HEK293T (cell line): ENCODE measurements at places on chromosomes 5 and 9.

DNA sequence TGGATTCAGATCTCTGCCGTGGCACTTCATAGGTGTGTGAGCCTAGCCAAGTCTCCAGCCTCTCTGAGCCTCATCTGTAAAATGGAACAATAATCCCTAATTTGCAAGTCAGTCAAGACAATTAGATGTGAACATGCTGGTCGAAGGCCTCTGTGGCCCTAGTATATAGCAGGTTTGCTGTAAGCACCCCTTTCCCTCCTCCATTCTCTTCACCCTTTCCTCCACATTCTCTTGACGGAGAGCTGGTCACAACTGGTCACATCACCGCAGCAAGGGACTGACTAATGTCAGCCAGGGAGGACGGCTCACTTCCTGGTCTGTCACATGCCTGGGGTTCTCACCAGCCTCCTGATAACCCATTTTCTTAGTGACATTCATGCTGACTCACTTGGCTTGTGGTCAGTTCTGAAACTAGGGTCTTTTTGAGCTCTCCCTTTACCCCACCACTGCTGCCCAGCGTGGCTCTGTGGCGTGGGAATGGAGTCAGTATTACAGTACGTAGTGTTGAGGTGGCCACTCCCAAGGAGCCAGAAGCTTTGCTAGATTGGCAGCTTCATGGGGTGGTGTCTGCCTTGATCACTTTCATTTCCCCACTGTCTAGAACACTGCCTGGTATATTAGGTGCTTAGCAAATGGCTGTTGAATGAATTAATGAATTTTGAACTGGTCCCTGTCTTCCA is 47.8 kb downstream of the ERGIC1 start:
- DNase-seq = no peak

DNA sequence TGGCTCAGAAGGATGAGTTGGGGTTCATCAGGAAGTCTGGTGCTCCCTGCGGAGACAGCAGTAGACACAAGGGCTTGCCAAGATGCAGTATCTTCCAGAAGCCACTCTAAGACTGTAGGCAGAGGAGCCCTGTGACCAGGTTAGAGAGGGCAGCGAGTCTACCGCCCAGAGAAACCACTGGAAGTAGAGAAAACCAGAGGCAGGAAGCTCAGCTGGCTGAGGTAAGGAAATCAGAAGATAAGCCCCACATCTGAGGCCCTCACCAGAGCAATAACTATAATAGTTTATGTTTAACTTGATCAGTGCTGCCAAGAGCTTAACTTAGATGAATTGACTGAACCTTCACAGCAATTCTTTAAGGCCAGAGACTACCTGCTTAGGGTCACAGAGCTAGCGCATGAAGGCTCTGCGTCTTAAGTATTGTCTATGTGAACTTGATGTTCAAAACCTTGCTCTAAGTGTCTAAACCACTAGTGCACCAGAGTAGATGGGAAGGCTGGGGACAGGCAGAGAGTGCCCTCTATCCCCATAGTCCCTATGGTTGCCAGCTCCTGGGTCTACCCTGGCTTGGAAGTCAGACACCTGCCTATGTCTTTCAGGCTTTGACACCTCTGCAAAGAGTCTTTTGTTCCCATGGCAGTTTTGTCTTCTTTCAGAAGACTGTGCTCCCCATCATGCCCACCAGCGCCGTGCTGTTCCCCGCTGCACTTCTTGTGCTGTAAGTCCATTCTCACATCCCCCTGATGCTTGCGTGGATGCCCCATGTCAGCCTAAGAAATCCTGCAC is 228.2 kb upstream of the KLF4 start:
- no peak for DNase-seq

DNA sequence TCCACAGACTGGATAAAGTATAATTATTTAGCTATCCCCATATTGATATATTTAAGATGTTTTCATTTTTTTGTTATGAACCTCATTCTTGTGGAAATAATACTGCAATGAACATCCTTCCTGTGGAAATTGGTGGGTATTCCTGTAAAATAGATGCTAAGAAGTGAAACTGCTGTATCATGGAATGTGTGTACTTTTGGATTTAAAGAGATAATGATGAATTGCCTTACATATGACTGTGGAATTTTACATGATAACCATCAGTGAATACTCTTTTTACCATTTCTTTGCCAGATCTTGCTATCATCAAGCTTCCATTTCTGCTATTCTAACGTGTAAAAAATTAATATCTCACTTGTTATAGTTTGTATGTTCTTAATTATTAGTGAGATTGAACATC is 847.9 kb downstream of the EFNA5 start:
- DNase-seq = no peak

GRCh38 chr5:133751846-133752245 is 139.5 kb upstream of the FSTL4 start:
- DNase-seq = no peak

GRCh38 chr5:180154821-180155364 is 54.1 kb downstream of the RASGEF1C start:
- DNase-seq = no peak

DNA sequence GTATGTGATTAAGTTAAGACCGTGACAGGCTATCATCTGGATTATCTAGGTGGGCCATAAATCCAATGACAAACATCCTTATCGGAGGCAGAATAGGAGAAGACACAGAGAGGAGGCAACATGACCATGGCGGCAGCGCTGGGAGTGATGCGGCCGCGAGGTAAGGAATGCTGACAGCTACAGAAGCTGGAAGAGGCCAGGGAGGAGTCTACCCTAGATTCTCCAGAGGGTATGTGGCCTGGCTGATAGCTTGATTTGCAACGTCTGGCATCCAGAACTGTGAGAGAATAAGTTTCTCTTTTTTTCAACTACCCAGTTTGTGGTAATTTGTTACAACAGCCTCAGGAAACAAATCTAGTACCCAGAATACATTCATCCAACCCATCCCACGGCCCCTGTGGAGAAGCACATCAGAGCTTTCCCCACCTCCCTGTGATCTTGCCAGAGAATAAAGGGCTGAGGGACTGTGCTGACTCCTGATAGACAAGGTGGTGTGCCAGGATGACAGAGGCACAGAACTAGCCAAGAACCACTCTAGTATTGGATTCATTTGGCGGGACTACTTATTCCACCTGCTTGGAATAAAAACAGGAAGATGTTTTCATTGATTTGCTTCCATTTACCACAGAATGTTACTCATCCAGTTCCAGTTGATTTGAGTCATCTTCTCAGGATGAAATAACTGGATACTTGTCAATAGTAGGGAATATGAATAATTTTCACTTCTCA is 187.4 kb downstream of the MAN2A1 start:
- DNase-seq = no peak

GRCh38 chr9:4145482-4145881 is 154.4 kb downstream of the GLIS3 start:
- DNase-seq = no peak

DNA sequence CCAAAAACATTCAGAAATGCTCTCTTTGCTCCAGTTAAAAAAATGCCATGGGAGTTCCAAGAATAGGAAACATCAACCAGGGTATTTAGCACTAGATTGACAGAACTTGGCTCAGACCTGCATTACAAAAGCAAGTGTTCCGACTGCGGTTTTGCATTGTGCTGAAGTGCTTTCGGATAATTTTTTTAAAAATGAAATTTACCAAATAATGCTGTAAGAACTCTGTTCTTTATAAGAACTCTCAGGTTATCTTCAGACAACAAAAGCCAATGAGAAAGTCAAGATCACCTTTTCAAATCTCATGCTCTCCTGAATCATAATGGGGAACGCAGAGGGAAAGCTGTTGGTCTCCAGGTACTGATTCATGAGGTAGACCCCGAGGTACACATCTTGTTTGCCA is 483 bp upstream of the PLPP6 start:
- DNase-seq = no peak

DNA sequence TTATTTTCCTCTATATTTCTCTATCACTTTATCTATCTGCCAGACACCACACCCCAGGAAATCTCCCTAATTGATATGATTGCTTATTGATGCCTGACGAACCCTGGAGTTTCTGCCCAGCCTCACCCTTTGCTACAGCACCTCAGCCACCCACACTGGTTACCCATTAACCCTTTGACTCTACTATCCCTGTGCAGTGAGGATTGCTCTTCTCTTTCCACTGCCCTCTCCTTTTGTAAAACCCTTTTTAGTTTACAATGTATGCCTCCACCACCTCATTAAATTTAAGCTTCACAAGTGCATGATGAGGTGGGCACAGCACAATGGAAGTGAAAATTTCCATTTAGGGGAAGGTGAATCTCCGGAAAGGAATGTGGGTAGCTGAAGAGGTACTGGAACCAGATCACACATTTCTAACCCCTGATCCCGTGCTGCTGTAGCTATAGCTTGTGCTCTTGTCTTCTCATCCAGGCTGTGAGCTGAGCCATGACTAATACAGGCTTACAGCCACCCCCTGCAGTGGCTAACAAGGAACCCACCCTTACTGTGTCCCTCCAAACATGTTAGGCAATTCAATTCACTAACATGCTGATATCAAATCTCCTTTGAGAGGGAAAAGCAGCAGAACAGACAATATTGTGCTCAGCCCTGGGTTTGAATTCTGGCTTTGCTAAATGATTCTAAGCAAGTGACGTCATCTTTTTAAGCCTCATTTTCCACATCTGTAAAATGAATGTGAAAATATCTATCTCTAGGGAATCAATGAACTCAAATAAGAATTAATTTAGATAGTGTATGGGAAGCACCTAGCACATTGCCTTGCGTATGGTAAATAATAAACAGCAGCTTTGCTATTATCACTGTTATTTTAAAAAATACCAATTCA is 186.9 kb upstream of the TRIM32 start:
- no peak for DNase-seq

DNA sequence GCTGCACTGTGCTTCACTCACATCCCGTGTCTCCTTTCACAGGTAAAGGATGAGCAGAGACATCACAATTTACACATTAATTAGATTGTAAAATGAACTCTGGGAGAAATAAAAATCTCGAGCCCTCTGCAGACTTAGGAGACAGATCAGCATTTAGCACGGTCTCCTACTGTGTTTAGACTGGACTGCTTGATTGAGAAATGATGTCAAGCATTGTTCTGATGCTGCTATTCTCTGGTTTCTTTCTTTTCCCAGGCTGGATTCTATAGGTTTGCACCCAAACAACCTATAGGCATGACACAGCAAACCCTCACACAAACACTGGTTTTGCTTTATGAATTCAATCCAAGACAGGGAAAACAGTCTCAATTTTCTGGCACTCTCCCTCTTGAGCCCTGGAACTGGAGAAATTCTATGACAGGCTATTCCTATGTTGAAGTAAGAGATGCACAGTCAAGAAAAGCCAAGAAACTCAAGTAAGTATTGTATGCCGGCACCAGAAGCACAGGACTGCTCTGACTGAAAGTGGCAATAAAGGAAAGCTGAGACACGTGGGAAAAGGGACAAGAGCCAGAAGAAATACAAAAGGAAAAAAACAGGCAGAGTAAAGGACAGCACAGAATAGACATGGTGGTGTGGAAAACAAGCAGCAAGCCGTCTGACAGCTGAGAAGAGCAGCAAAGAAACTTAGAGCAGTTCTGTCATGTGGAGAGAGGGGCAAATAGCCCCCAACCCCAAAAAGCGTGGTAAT is 24.8 kb upstream of the ERAP2 start:
- no peak for DNase-seq

DNA sequence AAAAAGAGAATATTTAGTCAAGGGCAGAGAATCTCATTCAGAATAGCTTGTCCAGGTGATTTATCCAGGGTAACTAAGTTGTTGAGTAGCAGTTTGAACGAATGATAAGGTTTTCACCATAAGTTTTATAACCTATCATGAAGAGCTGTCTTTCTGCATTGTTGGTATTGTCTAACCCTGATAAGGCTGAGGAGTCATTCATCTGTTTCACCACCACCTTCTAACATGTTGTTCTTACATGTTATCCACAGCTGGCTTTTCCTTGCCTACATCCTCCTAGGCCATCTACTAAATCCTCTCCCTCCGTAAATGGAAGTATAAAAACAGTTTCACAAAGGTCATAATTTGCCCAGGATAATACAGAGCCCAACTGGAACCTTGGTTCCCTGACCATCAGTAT is 24.1 kb downstream of the ZNF462 start:
- no peak for DNase-seq

GRCh38 chr9:16411311-16411710 is 459.2 kb downstream of the BNC2 start:
- no peak for DNase-seq

DNA sequence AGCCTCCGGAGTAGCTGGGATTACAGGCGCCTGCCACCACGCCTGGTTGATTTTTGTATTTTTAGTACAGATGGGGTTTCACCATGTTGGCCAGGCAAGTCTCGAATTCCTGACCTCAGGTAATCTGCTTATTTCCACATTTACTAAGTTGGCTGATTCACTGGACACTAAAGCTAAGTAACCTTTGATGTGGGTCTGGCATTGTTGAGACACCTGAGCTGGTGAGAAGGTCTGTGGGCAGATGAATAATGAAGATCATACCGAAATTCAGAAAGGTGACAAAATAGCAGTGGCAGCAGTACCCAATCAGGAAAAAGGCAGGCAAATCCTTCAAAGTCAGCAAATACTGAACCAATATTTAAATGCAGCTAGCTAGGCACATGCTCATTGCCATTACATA is 210.6 kb upstream of the ZNF608 start:
- no peak for DNase-seq

GRCh38 chr5:60843386-60843935 is 608 bp downstream of the ELOVL7 start:
- peak; percentile 28 for DNase-seq

DNA sequence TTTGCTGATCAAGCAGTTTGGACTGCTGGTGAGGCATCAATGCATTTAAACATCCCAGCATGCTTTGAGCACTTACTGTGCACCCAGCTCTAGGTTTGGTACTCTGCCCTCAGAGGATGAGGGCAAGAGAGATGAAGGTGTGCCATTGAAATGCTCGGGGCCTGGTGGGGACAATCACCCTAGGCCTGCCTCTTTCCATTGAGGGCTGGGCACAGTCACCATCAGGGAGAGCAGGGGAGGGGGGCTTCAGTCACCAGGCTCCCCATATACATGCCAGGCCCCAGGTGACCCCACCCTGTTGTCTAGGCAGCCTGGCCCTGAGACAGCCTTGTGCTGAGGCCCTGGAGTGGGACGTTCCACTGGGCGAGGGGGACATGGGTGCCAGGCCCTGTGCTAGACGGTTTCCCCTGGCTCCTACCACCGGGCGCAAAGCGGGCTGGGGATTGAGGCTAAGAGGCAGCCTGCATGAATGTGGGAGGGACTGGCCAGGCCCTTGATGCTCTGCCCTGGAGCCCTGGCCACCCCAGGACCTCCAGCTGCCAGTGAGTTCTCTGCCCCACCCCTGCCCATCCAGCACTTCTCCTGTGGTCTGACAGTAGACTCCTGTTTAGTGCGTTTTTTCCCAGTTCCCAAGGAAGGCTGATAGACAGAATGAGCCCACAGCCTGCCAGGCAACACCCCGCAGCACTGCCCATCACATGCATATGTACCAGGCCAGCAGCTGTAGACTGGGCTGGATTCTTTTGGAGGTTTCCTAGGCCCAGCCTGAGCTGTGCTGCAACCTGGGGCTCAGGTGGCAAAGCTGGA is 18.9 kb downstream of the TCF7 start:
- DNase-seq = no peak

DNA sequence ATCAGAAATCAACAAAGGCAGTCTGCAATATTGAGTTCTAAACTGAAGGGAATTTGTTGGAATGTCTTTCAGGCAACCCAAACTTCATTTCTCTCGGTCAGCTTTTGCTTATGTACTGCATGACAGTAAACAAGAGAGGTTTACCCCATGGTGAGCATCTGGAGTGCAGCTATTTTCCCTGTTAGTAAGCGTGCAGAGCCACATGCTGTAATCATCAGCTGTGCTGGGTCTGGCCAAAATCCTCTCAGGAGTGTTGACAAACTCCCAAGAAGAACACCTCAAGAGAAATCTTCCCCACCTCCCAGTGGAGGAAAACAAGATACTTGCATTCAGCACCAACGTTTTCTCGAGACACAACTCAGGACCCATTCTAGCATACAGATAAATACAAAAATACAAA is 83.6 kb upstream of the ADAMTSL1 start:
- no peak for DNase-seq

GRCh38 chr5:6649186-6649585 is 15.9 kb downstream of the SRD5A1 start:
- no peak for DNase-seq
